ENCODE measurements at places on chromosomes 4 and X.

- DNase-seq: no peak
These were observed 85.6 kb upstream of the CPEB2 start for GRCh38 chr4:14916554-14917297.

DNA sequence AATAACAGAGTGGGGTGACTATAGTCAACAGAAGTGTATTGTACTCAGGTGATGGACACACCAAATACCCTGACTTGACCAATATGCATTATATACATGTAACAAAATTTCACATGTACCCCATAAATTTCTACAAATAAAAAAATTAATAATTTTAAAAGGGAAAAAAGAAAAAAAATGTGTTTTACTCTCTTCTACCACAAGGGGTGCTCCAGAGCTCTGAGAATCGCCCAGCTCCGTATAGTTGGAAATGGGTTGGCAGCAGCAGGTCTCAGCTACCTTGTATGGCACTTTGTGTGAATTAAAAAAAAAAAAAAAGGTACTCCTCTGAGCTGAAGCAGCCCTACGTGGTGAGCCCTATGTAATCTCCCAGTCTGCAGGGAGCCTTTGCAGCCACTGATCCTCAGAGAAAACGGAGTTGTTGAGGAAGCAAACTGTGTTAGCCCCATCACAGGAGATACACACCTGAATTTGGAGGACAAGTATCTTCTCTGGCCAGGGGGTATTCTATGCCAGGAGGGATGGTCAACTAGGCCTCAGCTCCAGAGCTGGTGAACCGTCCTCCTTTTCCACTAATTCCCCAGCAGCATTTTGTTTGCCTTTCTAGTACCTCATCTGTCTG, 17.2 kb upstream of the POLA1 start:
- no peak for DNase-seq

- DNase-seq: no peak
These were observed 91.2 kb downstream of the ADRA2C start for GRCh38 chr4:3857269-3857926.

- no peak for DNase-seq
These were observed 77.9 kb downstream of the SLC7A11 start for GRCh38 chr4:138164208-138164607.

DNA sequence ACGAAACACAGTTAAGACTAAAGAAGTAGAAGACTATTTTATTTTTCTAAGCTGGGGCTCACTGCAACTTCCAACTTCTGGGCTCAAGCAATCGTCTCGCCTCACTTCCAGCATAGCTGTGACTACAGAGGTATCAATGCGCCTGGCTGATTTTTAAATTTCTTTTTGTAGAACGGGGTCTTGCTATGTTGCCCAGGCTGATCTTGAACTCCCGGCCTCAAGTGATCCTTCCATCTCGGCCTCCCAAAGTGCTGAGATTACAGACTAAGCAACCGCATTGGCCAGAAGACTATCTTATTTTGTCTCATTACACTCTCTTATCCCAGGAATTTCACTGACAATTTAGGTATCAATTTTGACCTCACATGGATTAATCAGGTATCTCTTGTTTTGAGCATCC, 1.2 kb downstream of the LAMTOR3 start:
- no peak for DNase-seq

DNA sequence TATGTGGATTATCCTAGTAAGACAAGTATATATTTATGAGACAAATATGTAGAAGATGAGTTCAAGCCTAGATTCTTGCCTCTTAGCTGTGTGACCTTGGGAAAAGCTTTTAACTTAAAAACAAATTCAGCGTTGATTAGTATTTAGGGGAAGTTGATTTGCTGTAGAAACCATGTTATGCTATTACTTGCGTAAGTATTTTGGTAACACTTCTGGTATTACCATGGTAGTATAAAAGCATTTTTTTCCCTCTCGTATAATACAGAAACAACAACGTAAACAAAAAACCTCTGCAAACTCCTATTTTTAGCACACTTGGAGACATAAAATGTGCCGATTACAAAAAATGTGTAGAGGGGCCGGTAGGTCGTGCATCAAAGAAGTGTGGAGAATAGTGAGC, 33.2 kb downstream of the STAG2 start:
- no peak for DNase-seq

GRCh38 chr4:133524369-133524768, 375.3 kb downstream of the PCDH10 start:
- no peak for DNase-seq

DNA sequence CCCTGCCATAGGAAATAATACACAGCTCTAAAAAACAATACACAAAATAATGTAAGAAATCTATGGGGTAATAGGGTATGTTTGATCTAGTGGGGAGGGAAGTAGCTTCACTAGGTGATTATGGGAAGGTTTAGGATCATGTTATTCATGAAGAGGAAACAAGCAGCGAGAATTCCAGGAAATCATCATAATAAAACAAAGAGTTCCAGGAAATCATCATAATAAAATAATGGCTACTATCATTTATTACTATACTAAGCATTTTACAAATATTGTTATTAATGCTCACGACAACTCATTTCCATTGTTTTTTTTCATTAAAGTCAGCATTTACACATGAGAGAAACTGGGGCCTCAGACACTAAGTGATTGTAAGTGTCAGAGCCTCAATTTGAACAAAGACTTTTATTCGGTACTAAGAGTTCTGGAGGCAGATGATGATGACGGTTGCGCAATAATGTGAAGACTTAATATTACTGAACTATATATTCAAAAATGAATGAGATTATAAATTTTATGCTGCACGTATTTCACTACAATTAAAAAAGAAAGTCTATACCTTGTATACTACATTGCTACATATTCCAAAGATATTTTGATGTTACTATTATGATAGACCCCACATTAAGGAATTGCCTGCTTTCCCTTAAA, 12.2 kb upstream of the CXCL8 start:
- DNase-seq: no peak

DNA sequence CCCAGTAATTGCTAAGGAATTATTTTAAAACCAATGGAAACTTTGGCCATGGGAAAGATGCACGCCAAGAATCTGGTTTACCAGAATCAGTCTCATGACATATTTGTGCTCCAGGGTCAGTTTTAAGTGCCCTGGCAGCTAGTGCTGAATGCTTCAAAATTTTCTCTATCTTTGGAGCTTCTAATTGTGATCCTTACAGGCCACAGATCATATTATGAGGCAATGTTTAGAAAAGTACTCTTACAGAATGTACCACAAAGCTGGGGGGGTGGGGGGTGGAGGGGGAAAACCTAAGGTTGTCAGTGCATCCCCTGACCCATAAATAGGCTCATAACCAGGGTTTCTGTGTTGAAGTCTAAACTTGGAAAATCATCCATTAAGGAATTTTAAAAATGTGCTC, 514.5 kb downstream of the INPP4B start:
- DNase-seq: no peak

- no peak for DNase-seq
These were observed 189.9 kb downstream of the NWD2 start for GRCh38 chr4:37434469-37434868.

DNA sequence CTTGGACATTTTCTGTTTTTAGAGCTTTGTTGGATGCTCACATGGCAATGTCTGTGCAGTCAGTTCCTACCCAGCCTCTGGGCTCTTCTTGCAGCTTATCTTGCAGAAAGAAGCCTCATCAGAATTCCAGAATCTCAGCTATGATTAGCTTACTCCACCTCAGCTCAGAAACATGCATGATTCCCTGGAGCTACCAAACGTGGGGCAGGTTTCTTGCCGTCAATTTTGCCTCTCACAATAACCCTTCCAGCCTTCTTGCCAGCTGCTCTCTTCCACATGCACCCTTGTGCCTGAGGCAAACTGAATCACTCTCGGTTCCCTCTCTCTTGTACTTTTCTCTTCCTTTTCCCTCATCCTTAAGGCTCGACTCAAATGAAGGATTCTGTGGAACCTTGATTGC, 141.4 kb downstream of the PTTG2 start:
- DNase-seq: no peak

Data from stimulated activated CD8-positive, alpha-beta memory T cell treated with anti-CD3 and anti-CD28 coated beads, Interleukin-2, amount 100 ng/mL, for 48 hours (primary cell).